Tibial nerve (tissue), 4 donors: ENCODE measurements at places on chromosomes 2 and 18. TPM values are rescaled to one million over a fixed set of nuclear protein-coding genes. Genes with fewer than 3 reads are reported as not detected.

The ERICH2 gene
- 0.98 TPM for total RNA-seq

GRCh38 chr2:72973566-72974435 is 56.5 kb downstream of the EMX1 start:
- DNase-seq: no peak
- peaks cover 30% of the 10 kb centered on the region for H3K36me3 ChIP-seq
- no peaks in the 10 kb centered on the region for H3K4me1 ChIP-seq
- H3K27me3 ChIP-seq: no peaks in the 10 kb centered on the region
- H3K27ac ChIP-seq: no peak overlapping the region
- H3K4me3 ChIP-seq: no peak overlapping the region

- no peak overlapping the region for H3K27ac ChIP-seq
- no peaks in the 10 kb centered on the region for H3K27me3 ChIP-seq
- no peaks in the 10 kb centered on the region for H3K4me1 ChIP-seq
These were observed 799.4 kb downstream of the CNTNAP5 start for GRCh38 chr2:124824441-124824840.

DNA sequence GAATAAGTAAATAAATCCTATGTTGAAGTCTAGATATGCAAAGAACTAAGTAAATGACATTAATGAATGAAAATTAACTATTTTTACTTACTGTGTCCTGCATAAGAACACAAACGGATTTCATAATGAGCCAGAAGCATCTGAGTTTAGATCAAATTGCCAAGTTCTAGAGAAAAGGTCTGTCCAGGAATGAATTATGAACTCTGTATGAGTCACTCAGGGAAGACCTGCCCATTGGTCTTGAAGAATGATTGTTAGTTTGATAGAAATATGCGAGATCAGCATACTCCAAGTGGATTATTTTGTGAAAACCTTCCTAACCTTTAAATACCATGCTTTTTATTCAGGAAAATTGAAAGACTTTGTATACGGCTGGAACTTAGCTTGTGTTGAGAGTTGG is 189.5 kb downstream of the DOK6 start:
- no peaks in the 10 kb centered on the region for H3K4me1 ChIP-seq
- H3K27ac ChIP-seq: no peak overlapping the region
- H3K4me3 ChIP-seq: no peak overlapping the region
- no peaks in the 10 kb centered on the region for H3K27me3 ChIP-seq

DNA sequence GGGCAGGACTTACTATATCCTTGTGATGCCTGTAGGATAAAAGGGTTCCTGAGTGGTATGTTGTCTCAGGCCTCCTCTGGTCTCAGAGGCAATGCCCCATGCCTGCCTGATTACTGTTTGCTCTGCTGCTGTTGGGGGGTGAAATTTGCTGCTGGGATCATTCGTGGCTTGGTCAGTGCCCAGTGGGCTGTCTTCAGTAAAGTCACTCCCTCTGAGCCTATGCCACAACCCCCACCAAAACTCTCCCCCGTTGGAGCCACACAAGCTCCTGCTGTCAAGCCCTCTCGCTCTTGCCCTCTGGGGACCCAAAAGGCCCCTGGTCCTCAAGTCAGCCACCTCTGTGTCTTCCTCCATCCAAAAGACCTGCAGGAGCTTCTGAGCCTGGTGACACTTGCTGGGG is 38.6 kb upstream of the TGIF1 start:
- H3K4me1 ChIP-seq: no peaks in the 10 kb centered on the region
- no peaks in the 10 kb centered on the region for H3K36me3 ChIP-seq
- no peak overlapping the region for H3K27ac ChIP-seq
- H3K4me3 ChIP-seq: no peak overlapping the region
- DNase-seq: no peak
- H3K27me3 ChIP-seq: peaks cover 8% of the 10 kb centered on the region

- no peaks in the 10 kb centered on the region for H3K36me3 ChIP-seq
- DNase-seq: no peak
These were observed 36.6 kb downstream of the LYPD6B start for GRCh38 chr2:149075105-149075504.

DNA sequence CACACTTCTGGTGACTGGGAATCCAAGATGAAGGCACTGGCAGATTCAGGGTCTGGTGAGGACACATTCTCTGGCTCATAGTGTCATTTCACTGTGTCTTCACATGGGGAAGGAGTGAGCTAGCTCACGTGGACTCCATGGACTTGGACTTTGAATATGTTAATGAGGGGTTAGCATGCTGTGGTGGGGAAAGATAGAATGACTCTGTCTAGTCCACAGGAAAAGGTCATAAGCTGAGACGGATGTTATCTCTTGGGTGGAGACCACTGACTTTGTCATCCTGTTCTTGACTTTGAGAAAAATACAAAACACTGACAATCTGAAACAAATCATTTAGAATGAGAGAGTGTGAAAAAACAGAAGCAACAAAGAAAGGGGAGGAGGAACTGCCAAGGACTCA is 145.9 kb downstream of the PIK3C3 start:
- no peak for DNase-seq
- no peaks in the 10 kb centered on the region for H3K4me1 ChIP-seq
- H3K36me3 ChIP-seq: no peaks in the 10 kb centered on the region
- no peaks in the 10 kb centered on the region for H3K27me3 ChIP-seq
- H3K4me3 ChIP-seq: no peak overlapping the region
- H3K27ac ChIP-seq: no peak overlapping the region
